ENCODE measurements at places on chromosomes 7 and 10. TPM values are rescaled to one million over a fixed set of nuclear protein-coding genes. Genes with fewer than 3 reads are reported as not detected.

Gene CDH23
- 4.1 TPM for polyA plus RNA-seq

- DNase-seq: no peak
These were observed 4.8 kb upstream of the ANK3 start for GRCh38 chr10:60394446-60394845.

GRCh38 chr7:80334196-80334595 lies 177.7 kb downstream of the GNAT3 start:
- DNase-seq: no peak

DNA sequence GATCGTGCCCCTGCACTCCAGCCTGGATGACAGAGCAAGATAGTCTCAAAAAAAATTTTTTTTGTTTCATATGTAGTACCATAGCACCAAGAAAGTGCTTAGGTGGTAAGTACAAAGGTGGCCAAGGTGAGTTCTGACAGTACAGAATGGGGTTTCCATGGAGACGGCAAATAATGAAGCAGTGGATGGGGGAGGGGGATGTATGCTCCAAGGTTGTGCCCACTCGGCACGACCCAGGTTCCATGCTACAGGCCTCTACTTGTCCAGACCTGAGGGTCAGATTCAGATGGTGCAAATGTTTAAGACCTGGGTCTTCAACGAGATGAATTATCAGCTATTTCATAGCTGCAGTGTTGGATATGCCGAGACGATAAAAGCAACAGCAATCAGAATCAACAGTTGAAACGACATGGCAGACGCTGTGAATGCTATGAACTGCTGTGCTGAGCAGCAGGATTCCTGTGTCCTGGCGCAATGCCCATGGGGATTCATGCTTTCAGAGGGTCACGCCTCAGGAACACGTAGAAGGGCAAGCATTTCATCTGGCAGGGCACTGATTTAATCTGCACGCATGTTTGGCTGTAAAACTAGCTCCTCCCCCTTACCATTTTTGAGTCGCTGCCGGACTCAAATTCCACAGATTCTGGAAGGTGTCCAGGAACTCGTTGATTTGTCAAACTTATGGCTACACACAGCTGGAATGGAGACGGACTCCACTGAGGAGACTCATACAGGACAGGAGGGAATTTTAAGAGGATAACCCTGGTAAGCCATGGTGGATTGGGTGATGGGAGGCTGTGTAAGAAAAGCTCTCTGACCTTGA lies 256.5 kb downstream of the FRMD4A start:
- DNase-seq: peak; percentile 78

- no peak for DNase-seq
These were observed 118.1 kb downstream of the ZNF365 start for GRCh38 chr10:62492012-62492869.

DNA sequence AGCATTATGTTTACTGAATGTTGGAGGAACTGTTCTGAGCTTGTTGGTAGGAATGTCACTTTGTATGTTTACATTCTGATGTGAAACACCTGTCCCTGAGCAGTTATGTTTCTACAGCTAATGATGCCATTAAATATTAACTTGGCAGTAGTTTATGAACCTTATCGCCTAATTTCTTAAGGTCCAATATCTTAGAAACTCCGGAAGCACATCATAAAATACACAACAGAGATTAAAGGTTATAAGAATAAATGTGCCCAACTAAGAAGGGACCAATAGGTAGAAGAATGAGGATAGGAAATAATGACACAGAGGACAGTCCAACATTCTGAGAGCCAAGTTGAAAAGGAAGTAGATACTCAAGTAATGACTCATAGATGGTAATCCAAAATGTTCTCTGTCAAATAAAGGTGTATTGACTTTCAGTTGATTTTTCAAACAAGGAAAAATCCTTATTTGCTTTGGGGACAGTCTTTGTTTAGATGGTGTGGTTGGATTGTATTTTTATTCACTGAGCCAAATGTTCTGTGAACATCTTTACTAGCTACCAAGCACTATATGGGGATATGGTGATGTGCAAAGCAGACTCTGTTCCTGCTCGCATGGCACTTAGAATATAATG lies 31.9 kb downstream of the LCOR start:
- no peak for DNase-seq

GRCh38 chr10:38184477-38184876 lies 90.3 kb downstream of the ZNF37A start:
- DNase-seq: no peak

Gene INPP5A
- polyA plus RNA-seq: 51.2 TPM

Gene STEAP2
- 2.6 TPM for polyA plus RNA-seq

DNA sequence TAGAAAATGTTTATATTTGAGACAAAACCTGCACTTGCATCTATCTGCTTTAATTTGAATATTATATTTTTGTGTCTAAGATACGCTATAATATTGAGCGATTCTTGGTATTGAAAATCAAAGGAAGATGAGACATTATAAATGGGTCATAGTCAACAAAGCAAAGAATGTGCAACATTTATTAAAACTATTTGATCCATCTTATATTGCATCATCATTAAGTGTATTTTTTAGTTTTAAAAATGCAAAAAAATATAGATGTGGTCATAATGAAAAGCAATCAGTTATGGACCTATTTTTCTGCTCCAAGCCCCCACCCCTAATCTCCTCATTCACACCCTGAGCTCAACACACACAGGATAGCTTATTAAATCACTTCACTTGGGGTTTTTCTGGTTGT lies 847.3 kb downstream of the NRG3 start:
- no peak for DNase-seq

DNA sequence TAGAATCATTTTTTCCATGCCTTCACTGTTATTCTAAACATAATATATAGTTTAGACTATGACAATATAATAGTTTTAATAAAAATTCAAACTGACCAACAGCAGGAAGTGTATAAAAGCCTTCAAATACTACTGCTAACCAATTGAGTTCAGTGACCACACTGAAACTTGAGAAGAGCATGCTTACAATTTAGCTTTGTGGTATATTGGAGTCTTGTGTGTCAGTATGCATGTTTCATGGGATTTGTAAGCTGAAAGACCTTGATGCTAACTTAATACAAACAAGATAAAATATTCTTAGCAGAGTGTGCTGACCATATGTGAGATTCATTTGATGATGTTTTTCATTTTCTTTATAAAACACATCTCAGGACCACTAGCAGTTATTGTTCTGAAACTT lies 395.5 kb downstream of the SUGCT start:
- DNase-seq: no peak

- no peak for DNase-seq
These were observed 16.9 kb downstream of the TCAF1 start for GRCh38 chr7:143884969-143885559.

Gene THAP5
- polyA plus RNA-seq: 19.5 TPM

Gene SUN3
- polyA plus RNA-seq: not detected

Gene MMP21
- polyA plus RNA-seq: 0.40 TPM

- no peak for DNase-seq
These were observed 118.2 kb downstream of the ST7 start for GRCh38 chr7:117071551-117071950.

GRCh38 chr7:129764247-129765084 lies 152.9 kb downstream of the NRF1 start:
- no peak for DNase-seq

- no peak for DNase-seq
These were observed 241.0 kb downstream of the GALNT17 start for GRCh38 chr7:71372991-71373390.

- no peak for DNase-seq
These were observed 1.4 kb downstream of the HTRA1 start for GRCh38 chr10:122462533-122463465.

GRCh38 chr10:15137636-15138035 lies 30.9 kb downstream of the NMT2 start:
- no peak for DNase-seq

GRCh38 chr7:108146070-108146842 lies 16.1 kb upstream of the LAMB4 start:
- DNase-seq: peak; percentile 71

GRCh38 chr10:47296156-47296894 lies 3.7 kb upstream of the GDF10 start:
- DNase-seq: no peak

- DNase-seq: no peak
These were observed 11.7 kb upstream of the GPR37 start for GRCh38 chr7:124777268-124777667.

DNA sequence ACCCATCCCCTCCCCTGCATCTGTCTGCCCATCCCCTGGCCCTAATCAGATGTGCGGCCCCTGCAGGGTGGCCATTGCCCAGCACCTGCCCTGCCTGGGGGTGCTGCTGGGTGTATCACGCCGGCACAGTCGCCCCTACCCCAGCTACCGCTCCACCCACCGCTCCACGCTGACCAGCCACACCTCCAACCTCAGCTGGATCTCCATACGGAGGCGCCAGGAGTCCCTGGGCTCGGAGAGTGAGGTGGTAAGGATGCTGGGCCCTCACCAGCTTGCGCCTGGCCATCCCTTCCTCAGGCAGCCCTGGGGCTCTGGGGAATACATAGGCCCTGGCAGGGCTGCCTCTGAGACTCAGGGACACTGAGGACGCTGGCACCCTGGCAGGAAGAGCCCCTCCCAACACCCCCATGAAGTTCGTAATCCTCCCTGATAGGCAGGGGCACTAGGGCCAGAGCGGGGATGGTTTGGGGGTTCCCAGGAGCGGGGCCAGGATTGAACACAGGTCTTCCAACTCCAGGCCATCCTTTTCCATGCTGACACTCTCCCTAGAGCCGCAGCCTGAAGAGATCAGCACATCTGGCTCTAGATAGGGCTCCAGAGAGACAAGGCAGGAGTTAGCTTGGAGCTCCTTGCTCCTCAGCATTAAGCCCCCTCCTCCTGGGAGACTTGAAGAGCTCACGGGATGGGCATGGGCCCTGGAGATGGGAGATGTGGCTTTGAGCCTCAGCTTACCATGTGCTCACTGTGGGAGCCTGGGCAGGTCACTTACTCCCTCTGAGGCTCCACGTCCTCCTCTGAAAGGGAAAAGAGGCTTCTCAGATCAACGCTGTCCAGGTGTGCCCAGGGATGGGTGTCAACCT lies 5.9 kb upstream of the LDB3 start:
- no peak for DNase-seq

- DNase-seq: no peak
These were observed 125.4 kb downstream of the PFKFB3 start for GRCh38 chr10:6327961-6328698.

GRCh38 chr10:31896968-31897384 lies 31.7 kb downstream of the ARHGAP12 start:
- DNase-seq: no peak

- DNase-seq: no peak
These were observed 38.1 kb upstream of the CPN1 start for GRCh38 chr10:100119726-100120125.

DNA sequence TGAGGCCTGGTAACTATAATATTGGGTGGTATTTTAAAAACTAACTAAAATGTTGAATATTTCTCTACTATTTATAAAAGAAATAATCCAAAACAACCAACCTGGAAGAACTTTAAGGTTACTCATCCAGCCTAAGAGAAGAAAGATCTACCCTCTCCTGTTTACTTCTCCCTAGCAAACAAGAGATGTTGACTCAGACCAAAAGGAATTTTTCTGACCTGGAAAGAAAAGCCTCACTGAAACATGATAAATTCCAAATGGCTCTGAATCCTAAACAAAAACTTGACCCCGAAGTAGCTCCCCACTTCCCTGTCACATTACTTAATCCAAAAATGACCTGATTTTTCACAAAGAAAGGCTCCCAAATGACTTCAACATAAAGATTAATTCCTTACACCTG lies 101.2 kb downstream of the PARD3 start:
- no peak for DNase-seq

DNA sequence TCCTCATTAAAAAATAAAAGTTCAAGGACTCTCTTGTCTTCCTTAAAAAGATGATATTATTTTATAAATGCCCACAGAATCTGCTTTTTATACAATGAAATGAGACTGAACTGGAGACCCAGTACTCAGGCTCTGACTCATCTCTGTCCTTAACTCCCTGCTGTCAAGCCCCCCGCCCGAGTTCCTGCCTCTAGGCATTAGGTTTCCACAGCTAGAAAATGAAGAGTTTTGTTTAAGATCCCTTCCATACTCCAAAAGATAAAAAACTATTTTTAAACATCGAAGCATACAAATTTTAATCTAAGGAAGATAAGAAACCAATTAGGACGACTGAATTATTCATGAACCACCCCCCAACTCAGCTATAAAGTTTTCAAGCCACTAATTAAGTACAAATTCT lies 97.7 kb upstream of the FEZF1 start:
- DNase-seq: no peak

GRCh38 chr10:88322324-88323063 lies 260.6 kb downstream of the RNLS start:
- DNase-seq: no peak

DNA sequence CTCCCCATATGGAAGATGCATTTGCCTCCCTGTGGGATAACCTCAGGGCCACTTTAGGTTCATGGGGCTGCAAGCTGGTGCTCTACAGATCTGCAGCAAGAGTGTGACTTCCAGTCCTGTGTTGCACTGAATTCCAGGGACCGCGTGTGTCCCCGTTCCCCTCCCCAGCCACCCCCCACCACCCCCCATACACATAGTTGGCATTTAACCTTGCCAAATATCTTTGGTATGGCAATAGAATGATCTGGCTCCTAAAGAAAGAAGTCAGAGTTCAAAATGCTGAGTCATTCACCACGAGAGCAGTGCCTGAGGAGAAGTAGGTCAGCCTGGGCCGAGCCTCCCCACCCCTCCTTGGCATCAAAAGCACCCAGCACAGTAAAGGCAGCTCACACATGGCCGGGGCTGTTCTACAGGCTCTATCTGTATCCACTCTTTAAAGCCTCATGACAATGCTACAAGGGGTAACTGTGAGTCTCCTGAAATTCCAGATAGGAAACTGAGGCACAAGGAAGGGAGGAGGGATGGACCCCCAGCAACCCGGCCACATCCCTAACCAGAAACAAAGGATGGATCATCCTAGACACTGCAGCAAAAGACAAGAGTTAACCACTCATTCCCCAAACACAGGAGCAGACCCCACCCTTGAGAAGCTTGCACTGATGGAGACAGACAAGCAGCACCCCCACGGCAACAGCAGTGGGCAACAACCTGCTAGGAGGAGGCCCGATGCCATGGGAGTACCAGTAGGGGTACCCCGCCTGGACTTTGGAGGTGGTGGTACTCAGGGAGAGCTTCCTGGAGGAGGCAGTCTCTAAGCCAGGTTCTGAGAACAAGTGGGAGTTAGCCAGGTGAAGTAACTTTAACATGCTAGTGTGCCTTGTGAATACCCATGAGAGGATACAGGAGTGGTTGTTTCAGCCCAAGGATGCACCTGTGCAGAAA lies 70.3 kb upstream of the NANOS1 start:
- no peak for DNase-seq

- DNase-seq: peak; percentile 79
These were observed 6.4 kb downstream of the MAFK start for GRCh38 chr7:1536743-1537534.

- no peak for DNase-seq
These were observed 147.5 kb upstream of the RSU1 start for GRCh38 chr10:16964576-16965343.

Gene AOAH
- 2.5 TPM for polyA plus RNA-seq

DNA sequence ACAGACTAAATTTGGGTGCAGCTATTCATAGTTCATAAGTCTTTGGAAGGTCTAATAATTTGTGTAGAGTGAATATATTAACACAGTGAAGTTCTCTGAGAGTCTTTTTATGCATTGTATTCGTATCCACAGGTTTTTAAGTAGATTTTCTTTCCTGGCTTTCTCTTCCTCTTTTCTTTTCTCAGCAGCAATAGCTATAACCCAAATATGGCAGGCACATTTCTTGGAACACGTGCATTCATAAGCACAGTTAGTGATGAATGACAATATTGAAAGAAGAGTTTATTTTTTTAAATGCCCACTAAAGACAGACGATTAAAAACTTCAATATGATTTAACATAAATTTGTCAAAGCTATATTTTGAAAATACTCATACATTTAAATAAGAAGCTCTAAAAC lies 220.5 kb upstream of the MBL2 start:
- DNase-seq: no peak

GRCh38 chr10:8058274-8059111 lies 4.0 kb downstream of the GATA3 start:
- DNase-seq: no peak

Measured in forelimb muscle (tissue), 1 donor.